ENCODE measurements at places on chromosomes 5 and 9.

- H3K27me3 ChIP-seq, result no peaks in the 10 kb centered on the region
- no peak for DNase-seq
- no peaks in the 10 kb centered on the region for H3K36me3 ChIP-seq
- no peaks in the 10 kb centered on the region for H3K4me1 ChIP-seq
These were observed 270.9 kb upstream of the IL12B start for GRCh38 chr5:159601216-159601615.

DNA sequence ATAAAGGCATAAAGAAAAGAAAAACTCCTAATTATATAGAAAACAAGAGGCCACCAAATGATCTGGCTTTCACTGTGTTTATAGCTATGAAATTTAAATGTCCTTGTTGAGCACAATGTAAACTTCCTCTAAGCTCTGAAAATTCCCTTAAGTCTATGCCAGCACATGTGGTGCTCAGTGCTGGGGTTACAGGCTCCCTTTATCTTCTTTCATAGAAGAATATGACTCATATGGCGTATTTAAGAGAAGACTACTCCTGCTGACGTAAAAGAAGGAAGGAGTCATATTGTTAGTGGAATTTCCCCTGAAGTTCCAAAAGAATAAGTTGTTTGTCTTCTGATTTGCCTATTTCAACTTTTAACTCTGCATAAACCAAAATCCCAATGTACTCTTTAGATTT, 30.4 kb downstream of the RNF145 start:
- no peaks in the 10 kb centered on the region for H3K36me3 ChIP-seq
- H3K4me3 ChIP-seq, result no peak overlapping the region
- H3K27me3 ChIP-seq, result no peaks in the 10 kb centered on the region
- H3K4me1 ChIP-seq, result no peaks in the 10 kb centered on the region
- H3K27ac ChIP-seq, result no peak overlapping the region
- DNase-seq, result no peak

DNA sequence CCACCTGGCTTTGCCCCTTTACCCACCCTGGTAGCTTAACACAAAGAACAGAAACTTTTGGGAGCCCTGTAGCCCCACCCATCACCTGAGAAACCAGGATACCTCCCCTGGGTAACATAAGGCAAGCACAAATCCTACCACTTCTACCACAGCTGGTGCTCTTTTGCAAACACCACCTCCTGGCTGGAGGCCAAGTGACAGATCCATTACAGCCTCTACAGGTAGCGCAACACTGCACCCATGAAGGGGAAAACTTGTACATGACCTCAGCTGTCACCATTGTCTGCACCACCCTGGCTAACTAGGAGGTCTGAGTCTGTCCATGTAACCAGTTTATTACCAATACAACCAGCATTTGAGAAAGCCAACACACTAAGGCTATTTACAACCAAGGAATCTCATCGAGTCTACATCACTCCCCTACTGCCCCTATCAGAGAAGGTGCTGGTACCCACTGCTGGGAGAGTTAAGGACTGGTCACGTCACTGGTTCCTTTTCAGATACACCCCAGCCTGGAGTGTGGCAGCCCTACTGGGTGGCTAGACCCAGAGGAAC, 128.6 kb downstream of the PJA2 start:
- H3K4me1 ChIP-seq, result no peaks in the 10 kb centered on the region
- H3K36me3 ChIP-seq, result no peaks in the 10 kb centered on the region
- no peak for DNase-seq

GRCh38 chr9:129838707-129839259, 3.5 kb downstream of the USP20 start:
- no peak overlapping the region for H3K4me3 ChIP-seq
- H3K27me3 ChIP-seq, result no peaks in the 10 kb centered on the region
- no peaks in the 10 kb centered on the region for H3K4me1 ChIP-seq
- H3K36me3 ChIP-seq, result no peaks in the 10 kb centered on the region

DNA sequence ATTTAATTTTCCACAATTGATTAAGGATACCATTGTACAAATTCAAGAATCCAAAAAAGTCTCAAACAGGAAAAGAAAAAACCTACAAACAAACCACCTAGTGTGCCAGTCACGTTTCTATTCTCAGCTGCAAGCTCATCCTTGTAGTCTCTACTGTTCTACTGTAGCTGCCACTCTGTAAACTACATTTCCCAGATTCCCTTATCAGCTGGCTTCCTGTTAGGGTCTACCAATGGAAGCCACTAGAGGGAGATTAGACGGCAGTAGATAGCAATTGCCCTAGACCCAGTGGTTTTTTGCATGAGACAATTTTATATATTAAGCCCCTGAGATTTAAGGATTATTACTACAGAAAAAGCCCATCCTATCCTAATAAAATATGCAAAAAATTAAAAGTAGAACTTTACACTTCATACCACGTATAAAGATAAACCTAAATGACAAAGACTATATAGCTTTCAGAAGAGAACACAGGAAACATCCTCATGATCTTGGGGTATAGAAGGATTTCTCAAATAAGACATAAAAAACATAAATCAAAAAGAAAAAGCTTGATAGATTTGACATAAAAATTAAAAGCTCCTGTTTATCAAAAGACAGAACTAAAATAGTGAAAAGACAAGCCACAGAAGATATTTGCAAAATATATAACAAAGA, 37.4 kb downstream of the P4HA2 start:
- no peaks in the 10 kb centered on the region for H3K27me3 ChIP-seq
- H3K4me3 ChIP-seq, result no peak overlapping the region
- no peaks in the 10 kb centered on the region for H3K4me1 ChIP-seq
- H3K27ac ChIP-seq, result no peak overlapping the region

All from kidney (tissue), 22 donors.